NCI-H2029 (cell line): ENCODE measurements at places on chromosomes 11 and 22.

GRCh38 chr11:63866211-63866610 lies 27.3 kb downstream of the MARK2 start:
- DNase-seq, result peak; percentile 22

GRCh38 chr11:76763573-76764346 lies 19.4 kb upstream of the TSKU start:
- no peak for DNase-seq

DNA sequence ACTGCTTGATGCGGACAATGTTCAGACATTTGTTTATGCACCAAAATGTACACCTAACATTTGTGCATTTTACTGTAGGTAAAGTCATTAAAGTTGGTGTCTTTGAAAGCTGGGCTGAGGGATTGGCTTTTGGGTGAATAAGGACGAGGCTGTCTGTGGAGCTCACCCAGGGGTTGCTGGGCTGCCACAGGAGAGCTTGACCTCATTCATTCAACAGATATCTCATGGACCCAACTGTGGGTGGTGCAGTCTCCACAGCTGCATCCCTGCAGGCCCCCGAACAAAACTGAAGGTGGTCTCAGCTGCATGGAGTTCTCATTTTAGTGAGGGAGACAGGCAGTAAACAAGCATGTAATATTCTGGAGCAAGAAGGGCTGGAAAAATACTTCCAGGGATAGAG lies 32.7 kb downstream of the SGSM3 start:
- no peak for DNase-seq

GRCh38 chr11:63853476-63853875 lies 14.6 kb downstream of the MARK2 start:
- no peak for DNase-seq

DNA sequence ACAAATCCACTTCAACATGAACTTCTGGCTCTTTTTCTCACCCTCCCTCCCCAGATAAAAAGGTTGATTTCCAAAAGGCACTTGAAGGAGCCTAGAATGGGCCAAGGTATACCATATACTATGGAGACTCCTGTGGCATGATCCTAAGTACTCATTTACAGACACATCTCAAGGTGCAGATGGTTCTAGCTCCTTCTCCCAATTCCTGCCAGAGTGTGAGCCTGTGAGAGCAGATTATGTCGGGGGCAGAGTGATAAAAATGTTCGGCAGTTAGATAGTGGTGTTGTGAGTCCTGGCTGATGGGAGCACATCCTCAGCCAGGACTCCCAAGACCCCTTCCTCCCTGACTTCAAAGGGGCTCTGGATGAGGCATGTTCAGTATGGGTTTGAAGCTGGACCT lies 8.2 kb upstream of the SEC14L3 start:
- DNase-seq, result no peak

DNA sequence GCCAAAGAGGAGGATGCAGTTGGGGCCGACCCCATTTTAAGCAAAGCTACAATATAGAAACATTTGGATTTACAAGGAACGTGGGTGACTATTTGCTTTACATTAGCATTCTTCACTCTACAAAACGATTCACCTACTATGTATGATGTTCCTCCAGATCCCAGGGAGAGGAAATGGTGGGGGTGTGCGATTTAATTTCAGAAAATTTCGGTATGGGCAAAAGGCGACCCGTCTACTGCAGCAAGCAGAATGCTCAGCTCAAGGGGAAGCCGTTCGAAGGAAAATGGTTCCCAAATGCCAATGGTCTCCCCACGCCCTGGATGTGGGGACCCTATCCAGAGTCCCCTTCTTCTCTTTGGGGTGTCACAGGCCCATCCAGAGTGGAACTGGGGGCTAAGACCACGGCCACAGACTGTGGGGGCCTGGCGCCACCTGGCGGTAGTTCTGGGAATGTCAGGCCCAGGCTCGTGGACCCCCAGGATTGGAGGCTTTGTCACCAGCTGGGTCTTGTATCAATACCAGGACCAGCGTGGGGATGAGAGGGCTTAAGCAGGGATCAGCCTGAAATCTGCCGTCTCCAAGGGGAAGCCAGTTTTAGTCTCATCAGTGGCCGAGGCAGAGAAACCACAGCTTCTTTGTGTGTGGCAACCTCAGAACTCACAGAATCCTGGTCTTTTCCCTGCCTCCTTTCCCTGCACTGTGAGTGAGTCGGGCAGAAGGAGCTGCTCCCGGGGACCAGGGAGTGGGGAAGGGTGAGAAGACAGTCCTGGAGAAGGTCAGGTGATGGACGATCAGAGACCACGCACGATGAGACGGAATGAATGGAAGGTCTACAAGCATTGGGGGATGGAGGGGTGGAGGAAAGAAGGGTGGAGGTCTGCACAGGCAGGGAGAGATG lies 8.4 kb downstream of the LRRC10B start:
- DNase-seq, result no peak

- peak; percentile 46 for DNase-seq
Observed at GRCh38 chr11:68038718-68039525, at the start of gene TCIRG1. Gene TCIRG1, plus strand, starts transcription at chr11:68039025. Its CDS starts 2,247 bp downstream, at chr11:68041272.

DNA sequence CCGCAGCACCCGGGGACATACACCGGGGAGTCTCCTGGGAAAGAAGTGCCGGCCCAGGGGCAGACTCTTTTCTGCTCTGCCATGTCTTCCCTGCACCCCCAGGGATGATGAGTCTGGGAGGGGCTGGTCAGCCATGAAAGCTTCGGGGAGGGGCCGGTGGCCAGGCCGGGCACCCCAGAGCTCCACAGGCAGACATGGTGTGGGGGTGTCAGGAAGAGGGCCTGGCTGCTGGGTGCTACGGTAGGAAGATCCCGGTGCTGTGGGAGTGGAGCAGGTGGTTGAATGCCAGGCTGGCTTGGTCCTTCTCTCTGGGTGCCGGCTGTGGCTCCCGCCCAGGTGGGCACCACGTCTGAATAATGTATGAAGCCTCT lies 17.4 kb downstream of the LSP1 start:
- DNase-seq, result no peak

DNA sequence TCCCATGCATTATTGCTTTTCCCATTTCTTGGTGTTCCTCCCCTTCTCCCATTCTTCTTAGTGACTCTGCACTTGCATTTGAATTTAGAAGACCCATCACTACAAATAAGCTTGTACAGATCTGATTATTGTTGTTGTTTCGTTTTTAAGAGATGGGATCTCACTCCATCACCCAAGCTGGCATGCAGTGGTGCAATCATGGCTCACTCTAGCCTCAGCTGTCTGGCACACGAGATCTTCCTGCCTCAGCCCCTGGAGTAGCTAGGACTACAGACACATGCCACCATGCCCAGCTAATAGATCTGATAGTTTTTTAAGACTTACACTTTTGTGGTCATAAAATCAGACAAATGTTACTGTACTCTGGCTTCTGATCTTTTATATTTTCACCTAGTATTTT lies 252.1 kb downstream of the DDX10 start:
- DNase-seq, result no peak

DNA sequence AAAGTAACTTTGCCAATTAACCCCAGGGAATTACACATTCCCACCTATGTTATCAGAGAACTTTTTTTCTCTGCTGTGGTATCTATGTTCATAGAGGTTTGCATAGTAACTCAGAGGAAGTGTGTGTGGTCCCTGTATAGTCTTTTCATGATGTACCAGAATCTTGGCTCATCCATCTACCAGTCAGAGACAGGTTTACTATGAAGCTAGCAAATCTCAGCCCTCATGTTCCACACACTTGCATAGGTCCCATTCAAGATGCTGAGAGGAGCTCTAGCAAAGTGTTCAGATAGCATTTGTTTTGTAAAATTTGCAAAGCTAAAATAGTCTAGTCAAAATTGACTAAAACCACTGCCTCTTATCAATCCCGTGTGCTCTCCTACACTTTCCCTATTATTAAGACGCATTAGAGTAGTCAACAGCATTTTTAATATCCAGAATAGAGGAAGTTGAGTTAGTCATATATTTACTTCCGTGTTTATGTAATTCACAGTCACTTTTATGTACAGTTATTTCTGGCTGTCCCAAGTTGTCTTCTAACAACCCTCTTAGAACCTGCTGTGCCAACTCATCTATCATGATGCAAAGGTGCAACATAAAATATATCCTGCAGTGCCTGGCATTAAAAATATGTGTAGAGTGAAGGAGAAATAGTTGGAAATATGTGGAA lies 184.2 kb downstream of the FAM76B start:
- DNase-seq, result no peak

- peak; percentile 8 for DNase-seq
Observed at GRCh38 chr11:20161230-20161918, 1.1 kb upstream of the DBX1 start.

DNA sequence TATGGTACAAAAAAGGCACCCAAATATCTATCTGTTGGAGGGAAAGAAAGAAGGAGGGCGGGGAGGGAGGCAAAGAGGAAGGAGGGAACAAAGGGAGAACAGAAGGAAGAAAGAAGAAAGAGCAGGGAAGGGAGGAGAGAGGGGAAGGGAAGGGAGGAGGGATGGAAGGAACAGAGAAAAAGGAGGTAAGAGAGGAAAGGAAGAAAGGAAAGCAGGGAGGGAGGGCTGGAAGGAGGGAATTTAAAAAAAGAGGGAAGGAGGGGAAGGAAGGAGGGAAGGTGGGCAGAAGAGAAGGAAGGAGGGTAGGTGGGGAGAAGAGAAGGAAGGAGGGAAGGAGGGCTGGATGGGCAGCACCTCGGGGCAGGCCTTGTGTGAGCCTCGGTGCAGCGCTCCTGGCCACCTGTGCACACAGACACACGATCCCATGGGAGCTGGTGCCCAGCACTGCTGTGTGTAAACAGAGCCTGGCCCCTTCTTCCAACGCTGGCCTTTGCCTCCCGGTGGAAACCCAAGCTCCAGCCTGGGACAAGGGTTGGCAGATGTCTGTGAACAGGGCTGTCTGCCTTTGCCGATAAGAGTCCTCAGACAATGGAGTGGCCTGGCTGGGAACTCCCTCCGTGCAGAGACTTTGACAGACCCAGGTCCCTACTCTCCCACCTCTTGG lies 23.2 kb downstream of the SMIM38 start:
- peak; percentile 47 for DNase-seq

DNA sequence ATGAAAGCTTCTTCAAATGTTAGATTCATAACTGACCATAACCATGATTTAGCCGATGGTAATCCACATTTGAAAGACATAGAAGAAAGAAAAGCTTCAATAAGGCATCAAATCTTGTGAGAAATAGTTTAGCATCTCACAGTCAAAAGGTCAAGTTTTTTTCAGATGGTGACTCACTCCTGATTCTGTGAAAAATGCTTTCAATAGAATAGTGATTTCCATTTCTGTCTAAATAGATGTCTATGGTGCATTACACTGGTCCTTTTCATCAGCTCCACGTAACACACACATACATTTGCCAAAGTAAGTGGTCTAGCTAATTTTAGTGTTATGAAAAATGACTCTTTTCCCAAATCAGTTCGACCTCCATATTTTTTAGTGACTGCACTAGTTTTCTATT lies 139.2 kb downstream of the LRRC4C start:
- no peak for DNase-seq

DNA sequence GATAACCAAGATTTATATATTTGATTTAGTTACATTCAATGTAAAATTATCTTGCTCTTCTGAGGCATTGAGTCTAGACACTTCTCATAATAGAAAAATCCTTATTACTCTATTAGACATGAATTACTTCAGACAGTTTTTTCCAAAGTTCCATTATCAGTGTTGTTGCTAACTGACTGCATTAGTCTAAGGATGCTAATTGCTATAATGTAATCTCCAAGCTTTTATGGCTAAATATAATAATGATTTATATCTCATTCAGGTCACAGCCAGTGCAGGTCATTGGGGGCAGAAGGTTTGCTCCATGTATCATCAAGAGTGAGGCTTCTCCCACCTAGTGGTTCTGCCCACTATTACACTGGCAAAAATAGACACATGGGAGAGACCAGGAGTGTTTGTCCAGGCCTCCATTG lies 377.2 kb upstream of the DDI1 start:
- DNase-seq, result no peak

GRCh38 chr22:20436768-20437612 lies 635 bp downstream of the SCARF2 start:
- no peak for DNase-seq

DNA sequence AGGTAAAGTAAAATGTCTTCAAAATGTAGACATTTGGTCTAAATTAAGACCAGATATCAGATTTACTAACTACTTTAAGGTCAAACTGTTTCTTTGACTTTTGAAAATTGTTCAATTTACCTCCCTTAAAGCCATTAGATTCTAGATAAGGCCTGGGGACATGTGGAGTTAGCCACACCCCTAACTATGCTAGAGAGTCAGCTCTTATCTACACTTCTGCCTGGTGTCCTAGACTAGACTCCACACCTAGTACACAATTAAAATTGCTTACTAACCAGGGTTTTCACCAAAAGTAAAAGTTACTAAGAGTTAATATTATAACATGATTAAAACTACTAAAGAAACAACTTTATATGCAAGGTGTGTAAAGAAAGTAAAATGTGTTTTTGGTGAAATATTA lies 43.6 kb upstream of the DBX1 start:
- no peak for DNase-seq

- no peak for DNase-seq
Observed at GRCh38 chr11:90556606-90557005, 333.8 kb upstream of the CHORDC1 start.

DNA sequence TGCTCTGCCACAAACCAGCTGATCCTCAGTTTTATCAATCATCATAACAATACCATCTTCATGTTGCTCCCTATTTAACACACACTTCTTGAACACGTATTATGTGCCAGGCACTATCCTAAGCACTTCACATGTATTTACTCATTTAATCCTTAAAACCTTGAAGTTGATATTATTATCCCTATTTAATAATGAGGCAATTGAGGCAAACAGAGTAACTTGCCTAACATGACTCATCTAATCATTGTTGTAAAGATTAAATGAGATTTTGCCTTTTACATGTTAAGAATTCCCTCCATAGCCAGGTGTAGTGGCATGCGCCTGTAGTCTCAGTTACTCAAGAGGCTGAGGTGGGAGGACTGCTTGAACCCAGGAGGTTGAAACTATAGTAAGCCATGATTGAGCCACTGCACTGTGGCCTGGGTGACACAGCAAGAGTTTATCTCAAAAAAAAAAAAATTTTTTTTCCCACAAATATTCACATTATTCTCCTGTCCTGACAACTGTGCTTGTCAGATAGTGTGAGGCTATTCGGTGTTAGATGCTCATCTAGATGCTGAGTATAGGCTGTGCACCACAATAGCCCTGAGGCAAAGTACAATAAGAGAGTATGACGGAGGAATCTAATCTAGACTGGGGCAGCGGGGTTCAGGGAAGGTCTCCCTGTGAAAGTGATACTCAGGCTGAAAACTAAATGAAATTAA lies 13.4 kb downstream of the CKAP5 start:
- no peak for DNase-seq

- DNase-seq, result no peak
Observed at GRCh38 chr22:46748908-46749675, 11.0 kb upstream of the CERK start.

- DNase-seq, result no peak
Observed at GRCh38 chr11:60870733-60871377, 3.5 kb downstream of the ZP1 start.

DNA sequence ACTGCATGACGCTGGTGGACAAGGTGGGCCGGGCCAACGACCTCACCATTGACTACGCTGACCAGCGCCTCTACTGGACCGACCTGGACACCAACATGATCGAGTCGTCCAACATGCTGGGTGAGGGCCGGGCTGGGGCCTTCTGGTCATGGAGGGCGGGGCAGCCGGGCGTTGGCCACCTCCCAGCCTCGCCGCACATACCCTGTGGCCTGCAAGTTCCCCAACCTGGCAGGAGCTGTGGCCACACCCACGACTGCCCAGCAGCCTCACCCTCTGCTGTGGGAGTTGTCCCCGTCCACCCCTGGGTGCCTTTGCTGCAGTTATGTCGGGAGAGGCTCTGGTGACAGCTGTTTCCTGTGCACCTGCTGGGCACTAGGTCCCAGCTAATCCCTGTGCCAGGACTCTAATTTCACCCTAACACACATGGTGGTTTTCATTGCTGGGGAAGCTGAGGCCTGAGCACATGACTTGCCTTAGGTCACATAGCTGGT lies 49.0 kb upstream of the PPP6R3 start:
- peak; percentile 72 for DNase-seq
